ENCODE measurements at places on chromosomes 1 and 21. TPM values are rescaled to one million over a fixed set of nuclear protein-coding genes. Genes with fewer than 3 reads are reported as not detected.

The XKR8 gene
- 4.3 TPM for total RNA-seq

The BATF3 gene
- total RNA-seq, result 36.0 TPM

The REN gene
- not detected for total RNA-seq

The COL8A2 gene
- 0.08 TPM for total RNA-seq

The B3GALT5 gene
- total RNA-seq, result 0.18 TPM

The MYBPHL gene
- total RNA-seq, result not detected

The STIL gene
- 10.6 TPM for total RNA-seq

The RGS18 gene
- total RNA-seq, result not detected

The DIO1 gene
- not detected for total RNA-seq

All from A549 treated with Mapracorat at 1 μM for 4 hours (cell line).